ENCODE measurements at places on chromosomes 3 and 15.

GRCh38 chr3:108404368-108404767, 106.0 kb downstream of the MYH15 start:
- DNase-seq, result no peak

- DNase-seq, result no peak
Measured at GRCh38 chr15:47819158-47819557, 101.9 kb downstream of the SEMA6D start.

DNA sequence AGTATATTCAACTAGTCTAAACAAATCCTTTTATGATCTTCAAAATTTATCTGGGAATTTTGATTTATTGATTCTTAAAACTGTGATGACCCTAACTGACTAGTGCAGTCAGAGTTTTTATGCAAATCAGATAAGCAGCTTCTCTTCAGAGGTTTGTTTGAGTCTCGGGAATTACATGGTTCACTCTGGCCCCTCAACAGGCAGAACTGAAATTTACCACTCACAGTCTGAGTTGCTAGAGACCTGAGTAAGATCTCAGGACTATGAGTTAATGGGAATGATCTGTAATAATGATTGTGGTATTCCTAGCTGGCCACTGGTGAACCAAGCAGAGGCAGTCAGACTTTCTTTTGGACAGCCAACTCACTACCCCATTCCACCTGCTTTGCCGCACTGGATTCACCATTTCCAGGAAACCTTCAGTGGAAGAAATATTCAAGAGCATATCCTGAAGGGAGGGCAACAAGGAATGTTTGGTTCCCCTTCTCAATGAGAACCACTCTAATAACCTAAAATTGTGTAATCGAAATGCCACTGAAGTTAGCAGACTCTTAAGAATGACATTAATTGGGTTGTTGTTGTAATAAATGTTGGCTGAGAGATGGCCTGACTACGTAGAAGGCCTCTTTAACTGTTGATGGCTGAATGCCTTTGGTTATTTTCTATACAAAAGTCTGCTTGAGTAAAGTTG, 11.5 kb upstream of the DNAJC13 start:
- no peak for DNase-seq

DNA sequence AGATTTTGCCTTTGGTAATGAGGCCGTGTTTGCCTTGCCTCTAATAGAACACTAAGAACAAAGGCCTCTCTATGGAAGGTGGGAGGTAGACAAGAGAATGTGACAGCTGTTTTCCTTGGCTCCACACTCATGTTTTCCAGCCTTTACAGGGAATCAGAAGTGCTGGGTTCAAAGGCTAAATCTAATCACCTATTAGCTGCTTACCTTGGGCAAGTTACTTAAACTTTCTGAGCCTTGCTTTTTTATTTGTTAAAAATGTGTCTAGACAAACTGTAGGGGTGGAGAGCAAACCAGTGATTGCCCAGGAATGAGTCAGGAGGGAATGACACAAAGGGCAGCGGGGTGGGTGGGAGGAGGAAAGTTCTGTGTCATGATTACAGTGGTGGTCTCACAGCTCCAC, 179.0 kb downstream of the P3H2 start:
- no peak for DNase-seq

- DNase-seq, result no peak
Measured at GRCh38 chr3:23981955-23982354, 36.9 kb downstream of the NR1D2 start.

DNA sequence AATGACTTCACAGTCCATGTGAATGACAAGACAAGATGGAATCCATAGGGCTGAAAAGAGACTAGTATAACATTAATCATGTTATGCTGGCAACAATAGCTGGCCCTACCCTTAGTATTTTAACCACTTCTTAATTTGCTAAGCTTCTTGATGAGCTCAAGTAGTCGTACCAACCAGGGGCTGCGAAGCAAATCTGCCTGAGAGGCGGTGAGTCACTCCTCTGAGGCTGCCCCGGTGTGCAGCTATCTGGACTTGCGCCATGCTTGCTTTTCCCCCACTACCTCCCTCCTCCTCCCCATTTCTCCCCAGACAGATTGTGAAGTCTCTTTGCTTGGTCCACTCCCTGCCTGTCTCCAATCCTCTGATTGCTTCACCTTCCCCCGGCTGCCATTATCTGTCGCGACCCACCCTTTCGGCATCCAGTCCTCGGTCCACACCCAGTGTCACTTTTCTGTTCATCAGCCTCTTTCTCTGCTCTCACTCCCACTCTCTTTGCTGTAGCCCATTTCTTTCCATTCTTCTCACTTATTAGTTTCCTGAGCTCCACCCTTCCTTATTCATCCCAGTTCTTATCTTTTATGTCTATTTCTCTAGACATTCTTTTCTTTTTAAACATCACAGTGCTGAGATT, 42.7 kb downstream of the DUT start:
- DNase-seq, result no peak

- DNase-seq, result no peak
Measured at GRCh38 chr3:154224366-154224765, 99.9 kb downstream of the DHX36 start.

DNA sequence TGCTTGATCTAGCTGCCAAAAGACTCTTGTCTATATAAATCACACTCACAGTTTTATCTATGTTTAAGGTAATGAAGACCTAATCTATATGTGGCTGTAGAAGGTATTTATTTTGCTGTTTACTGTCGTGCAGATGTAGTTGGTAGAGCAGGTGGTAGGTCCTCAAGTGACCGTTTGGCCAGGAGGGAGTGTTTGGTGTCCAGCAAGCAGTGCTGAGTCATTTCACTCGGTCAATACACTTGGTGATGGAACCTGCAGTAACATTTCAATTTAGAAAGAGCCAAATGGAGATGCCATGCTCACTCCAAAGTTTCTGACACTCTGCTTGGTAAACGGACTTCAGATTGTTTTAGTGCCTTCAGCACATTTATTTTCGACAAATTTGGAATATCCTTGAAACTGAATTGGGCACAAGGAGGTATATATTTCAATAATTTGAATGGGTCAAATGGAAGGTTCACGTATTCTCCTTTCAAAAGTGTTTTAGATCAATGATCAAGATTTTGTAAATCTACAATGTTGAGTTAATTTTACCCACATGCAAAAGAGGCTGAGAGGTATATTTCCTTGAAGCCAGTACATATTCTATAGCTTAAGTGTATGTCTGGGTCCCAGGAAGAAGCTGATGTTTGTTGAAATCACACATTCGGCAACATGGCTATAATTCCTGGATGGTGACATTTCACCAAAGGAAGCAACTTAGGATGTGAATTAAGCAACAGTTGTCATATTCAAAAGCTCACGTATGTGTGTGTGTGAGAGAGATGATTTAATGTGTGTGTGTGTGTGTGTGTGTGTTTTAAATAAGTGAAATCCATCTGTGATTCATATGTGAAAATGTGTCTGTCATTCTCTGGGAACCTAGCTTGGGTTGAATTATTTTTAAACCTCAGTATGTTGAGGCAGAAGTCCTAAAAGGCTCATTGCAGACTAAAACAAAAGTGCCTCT, 7.7 kb upstream of the CX3CR1 start:
- no peak for DNase-seq

DNA sequence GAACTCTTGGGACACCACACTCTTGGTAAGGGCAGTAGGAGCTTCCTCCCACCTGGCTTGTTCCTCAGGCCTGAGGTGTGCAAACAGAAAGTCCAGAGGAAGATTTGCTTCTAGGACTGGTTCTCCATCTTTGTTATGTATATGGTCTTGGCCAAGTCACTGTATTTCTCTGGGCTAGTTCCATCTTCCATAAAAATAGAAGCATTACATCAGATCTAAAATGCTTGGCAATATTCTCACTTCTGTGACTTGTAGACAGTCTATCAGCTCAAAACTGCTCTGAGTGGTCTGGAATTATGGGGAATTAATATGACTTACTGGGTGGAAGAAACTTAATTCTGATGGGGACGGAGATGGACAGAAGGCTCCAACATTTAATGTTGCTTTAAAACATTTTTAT, 55.2 kb downstream of the TMEM108 start:
- DNase-seq, result no peak

GRCh38 chr15:70146162-70146561, 48.4 kb upstream of the TLE3 start:
- no peak for DNase-seq

All from activated CD4-positive, CD25-positive, alpha-beta regulatory T cell (primary cell).